ENCODE measurements at places on chromosomes 6 and 20.
A peak's percentile ranks its signal among the peaks of the same experiment; 100 is the strongest.

DNA sequence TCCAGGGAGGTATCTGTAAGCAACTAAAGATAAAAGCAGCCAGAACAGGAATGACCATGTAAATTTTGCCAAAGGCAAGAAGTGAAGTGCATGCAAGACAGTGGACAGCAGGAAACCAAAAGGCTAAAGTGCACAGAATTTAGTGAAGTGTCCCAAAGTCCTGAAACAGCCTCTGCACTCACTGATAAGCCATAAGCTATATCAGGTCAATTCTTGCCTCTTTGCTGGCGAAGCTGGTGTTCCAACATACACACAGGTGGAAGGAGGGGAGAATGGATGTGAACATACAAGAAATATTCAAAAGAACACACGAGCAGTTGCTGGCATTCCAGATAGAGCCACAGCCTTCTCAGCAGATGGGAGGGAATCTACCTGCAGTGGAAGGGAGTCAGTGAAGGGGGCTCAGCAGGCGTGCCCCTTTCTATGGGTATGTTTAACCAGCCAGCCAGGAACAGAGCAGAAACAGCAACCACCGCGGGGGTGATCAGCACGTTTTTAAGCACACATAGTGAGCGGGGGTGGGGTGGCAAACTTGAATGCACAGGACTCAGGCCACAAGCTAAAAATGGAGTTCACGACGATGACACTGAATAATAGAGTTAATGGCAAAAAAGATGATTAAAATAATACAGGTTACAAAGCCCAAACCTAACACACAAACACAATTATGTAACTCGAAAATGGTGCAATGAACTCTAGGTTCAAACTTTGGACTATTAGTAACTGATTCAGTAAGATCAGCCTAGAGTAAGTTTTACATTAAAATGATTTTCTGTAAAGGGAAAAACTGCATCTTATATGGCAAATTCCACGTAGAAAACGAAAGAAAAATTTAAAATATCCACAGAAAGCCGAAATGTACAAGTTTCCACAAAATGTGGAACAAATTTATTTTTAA lies 1.2 kb downstream of the ECI2 start:
- DNase-seq = peak; percentile 24

- DNase-seq = no peak
Measured at GRCh38 chr6:120290964-120291363, 941.4 kb upstream of the MAN1A1 start.

DNA sequence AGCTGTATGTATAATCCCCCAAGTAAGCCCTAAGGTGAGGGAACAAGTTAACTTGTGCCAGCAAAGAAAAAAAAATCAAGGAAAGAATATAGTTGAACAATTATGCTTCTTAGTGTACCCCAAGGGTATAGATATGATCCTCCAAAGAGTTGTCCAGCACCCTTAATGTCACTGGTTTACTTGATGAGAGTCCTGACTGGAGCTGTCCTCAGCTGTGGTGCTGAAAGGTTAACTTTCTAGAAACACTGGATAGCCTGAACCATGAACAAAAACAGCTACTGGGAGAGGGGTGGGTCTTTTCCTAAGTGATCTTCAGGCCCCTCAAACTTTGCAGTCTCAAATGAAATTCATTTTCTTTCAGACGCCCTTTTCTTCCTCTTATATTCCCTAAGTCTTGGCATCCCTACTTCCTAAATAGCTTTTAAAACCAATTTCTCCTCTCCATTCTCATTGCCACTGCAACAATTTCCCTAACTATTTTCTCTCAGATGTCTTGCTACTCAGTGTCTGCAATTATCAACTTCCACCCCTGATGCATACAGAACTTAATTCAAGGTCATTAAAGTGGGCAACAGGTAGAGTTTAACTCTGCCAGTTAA lies 83.5 kb upstream of the PROKR2 start:
- no peak for DNase-seq

DNA sequence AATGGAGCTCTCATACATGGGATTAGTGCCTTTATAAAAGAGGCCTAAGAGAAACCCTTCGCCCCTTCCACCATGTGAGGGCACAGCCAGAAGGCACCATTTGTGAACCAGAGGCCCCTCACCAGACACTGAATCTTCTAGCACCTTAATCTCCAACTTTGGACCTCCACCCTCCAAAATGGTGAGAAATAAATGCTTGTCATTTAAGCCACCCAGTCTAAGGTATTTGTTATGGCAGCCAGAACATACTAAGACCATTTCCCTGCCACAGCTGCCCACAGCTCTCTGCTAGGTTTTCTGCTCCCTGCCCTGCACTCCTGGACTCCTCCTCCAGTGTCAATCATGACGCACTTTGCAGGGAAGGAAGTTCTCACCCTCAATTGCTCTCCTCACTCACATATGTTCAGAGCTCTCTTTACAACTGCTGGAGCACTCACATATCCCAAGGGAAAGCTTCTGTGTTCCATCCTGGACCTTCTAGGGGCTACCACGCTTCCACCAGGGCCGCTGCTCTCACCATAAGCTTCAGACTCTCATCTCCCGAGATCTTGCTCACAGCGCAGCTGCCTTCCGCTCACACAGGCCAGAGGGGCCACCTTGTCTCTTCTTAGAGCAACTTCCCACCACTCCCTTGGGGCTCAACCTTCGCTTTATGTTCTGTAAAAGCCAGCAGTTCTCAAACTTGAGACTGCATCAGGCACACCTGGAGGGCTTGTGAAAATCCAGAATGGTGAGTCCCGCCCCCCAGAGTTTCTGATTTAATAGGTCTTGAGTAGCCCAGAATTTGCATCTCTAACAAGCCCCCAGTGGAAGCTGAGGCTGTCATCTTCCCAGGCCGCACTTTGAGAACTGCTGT lies 1.6 kb upstream of the LY86 start:
- DNase-seq = no peak

- peak; percentile 43 for DNase-seq
Measured at GRCh38 chr6:135002229-135002844, 52.3 kb downstream of the HBS1L start.

DNA sequence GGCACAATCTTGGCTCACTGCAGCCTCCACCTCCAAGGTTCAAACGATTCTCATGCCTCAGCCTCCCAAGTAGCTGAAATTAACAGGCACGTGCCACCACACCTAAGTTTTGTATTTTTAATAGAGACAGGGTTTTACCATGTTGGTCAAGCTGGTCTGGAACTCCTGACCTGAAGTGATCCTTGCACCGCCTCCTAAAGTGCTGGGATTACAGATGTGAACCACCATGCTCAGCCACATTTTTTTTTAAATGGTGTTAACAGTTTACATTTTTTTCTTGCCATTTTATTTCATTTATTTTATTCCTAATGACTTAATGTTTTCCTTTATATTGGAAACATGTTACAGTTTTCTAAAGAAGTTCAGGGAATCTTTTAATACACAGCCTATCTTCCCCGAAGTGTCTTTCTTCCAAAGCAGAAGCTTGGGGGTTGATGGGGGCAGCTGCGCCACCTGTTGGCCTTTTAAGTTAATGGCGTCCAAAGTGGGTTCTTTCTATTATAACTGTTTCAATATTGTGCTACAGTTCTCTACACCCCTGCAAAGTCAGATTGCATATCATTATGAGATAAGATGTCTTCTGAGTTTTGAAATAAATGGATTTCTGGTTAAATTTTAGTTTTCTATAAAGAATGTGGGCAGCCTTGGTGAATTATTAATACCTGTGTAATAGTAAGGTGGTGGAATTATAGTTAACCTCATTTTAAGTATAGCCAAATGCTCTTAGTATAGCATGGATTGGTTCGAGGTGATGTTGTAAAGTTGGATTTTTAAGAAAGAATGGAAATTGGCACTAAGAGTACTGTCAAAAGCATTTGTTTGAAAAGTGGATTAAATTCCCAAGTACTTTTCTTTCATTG lies 42.0 kb upstream of the PLCG1 start:
- DNase-seq = peak; percentile 72

DNA sequence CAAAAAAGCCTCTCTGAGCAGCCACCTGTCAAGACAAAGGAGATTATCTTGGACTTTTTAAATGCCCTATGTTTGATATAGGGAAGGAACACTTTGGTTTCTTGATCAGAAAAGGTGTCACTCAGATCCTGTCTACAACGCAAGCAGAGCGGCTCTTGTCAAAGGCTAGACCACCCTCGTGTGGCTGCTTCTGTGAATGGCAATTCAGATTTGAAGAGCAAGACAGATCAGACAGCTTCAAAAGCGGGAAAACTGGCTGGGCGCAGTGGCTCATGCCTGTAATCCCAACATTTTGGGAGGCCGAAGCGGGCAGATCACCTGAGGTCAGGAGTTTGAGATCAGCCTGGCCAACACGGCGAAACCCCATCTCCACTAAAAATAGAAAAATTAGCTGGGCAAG lies 10.1 kb upstream of the NXT1 start:
- DNase-seq = peak; percentile 35

DNA sequence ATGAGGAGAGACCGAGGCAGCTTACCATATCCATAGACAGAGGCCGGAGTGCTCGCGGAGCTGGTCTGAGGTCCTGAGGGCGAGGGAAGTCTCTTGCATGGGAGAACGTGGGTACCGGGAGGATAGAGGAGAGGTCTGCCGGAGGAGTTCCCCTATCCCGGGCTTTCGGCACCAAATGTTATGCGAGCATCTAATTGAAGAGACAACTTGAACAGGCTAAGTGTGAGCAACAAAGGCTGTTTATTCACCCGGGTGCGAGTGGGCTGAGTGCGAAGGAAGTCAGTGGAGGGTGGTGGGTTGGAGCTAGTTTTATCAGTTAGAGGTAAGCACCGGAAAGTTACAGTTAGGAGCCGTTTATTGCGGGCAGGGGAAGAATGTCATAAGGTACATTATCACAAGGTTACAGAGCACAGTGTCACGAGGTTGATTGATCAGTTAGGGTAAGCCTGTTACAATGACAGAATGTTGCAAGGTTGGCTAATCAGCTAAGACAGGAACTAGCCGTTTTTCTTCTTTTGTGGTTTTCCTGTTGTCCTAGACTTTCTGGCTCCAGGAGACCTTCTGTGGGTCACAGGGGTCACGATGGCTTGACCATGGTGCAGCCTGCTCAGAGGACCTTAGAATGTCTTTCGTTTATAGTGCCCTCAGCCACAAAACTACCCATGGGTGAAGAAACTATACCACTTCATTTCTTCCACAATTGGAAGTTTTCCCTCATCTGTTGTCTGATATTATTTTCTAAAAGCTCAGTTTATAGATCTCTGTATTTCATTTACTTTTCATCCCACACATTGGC lies 746.0 kb upstream of the ADGRB3 start:
- no peak for DNase-seq

DNA sequence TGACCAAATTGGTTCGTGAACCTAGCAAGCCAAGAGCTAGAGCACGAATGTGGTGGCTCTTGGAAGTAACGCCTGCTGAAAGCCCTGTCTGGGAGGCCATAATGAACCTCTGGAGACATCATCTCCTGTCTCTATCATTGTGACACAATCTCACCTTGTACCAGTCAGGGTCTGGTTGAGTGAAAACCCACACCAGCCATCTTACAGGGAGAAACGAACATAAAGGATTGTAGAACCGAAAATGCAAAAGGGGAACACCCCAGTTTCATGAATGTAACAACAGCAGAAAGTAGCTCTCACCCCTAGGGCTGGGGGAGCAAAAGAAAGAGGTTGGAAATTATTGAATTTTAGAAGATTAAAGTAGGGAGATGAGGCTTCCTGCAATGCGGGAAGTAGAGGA lies 50.9 kb upstream of the TAB2 start:
- DNase-seq = no peak

DNA sequence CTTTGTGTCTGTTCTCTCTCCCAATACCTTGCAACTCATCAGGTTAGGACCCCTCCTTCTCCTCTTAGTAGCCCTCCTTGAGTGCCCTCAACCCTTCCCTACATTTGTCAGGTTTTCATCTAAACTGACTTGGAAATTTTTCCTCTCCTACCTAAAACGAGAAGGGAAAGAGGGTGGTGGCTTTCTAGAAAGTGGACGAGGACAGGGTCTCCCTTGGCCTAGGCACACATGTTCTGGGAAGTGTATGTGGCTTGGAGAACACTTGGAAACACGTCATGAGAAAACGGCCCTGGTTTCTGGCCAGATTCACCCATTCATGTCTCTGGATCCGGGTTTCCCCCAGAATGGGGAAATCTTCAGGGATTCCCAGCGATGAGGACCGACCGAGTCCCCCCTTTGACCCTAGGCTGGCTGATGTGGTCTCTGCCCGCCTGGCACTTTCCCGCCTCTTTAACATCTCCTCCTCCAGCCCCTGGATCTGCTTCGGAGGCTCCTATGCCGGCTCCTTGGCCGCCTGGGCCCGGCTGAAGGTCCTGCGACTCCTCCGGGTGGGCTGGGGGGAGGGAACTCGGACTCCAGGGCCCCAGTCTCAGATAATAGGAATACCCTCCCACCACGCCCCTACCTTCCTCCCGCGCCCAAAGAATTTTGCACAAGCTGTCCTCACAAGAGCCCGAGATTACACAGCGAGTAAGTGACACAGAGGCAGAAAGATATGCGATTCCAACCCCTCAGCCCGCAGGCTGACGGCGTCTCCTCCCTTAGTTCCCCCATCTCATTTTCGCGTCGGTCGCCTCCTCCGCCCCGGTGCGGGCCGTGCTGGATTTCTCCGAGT lies 3.0 kb downstream of the PRSS16 start:
- no peak for DNase-seq

DNA sequence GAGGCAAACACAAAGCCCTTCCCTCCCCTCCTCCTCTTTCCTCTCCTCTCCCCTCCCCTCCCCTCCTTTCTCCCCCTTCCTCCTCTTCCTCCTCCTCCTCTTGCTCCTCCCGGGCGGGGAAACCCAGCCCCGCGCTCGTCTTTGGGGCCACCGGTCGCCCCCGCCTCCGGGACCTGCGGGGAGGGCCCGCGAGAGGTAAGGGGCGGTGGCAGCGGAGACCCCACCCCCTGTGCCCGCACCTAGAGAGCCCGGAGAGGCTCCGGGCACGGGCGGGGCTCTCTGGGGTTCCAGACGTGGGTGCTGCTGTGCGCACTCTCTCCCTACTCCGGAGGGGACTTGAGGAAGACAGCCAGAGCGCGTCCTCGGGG lies at the start of gene RIN2:
TSS of gene RIN2 (plus strand) at position 126 of the 368 bp plus-strand sequence. CDS start 131,344 bp downstream, outside the sequence.
- DNase-seq = peak; percentile 7

All from CD4-positive, alpha-beta T cell treated with Interleukin-17A for 1 hour (primary cell).